ENCODE measurements at places on chromosomes 5 and 9.
A peak's percentile ranks its signal among the peaks of the same experiment; 100 is the strongest.

- no peak for DNase-seq
These were observed 10.1 kb downstream of the ROR2 start for GRCh38 chr9:91939978-91940377.

- no peak for DNase-seq
These were observed 10.2 kb downstream of the CMYA5 start for GRCh38 chr5:79699763-79700400.

GRCh38 chr9:36902080-36902716, 131.9 kb downstream of the PAX5 start:
- DNase-seq = peak; percentile 30

DNA sequence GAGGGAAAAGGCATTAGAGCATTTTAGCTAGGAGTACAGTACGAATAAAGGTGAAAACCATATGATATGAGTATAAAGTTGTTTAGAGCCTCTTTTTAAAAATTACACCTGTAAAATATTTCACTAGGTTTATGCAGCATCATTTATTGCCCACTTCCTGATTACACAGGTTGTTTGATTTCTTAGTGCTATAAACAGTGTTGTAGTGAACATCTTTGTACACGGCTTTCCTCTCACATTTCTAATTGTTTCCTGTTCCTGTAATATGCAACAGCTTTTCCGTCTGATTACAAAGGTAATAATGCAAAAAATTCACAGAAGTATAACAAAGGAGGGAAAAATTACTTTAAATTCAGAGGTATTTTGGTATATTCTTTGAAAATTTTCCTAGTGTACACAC, 13.0 kb downstream of the STOM start:
- no peak for DNase-seq

GRCh38 chr5:2755076-2755680, 3.7 kb upstream of the IRX2 start:
- peak; percentile 67 for DNase-seq

GRCh38 chr9:17191082-17191481, 56.2 kb downstream of the CNTLN start:
- DNase-seq = no peak

GRCh38 chr5:180608572-180609310, 17.4 kb upstream of the SCGB3A1 start:
- DNase-seq = no peak

GRCh38 chr5:14463629-14464028, 118.0 kb upstream of the OTULINL start:
- peak; percentile 64 for DNase-seq

- peak; percentile 91 for DNase-seq
These were observed 30.2 kb downstream of the GOLGA2 start for GRCh38 chr9:128245421-128246151.

DNA sequence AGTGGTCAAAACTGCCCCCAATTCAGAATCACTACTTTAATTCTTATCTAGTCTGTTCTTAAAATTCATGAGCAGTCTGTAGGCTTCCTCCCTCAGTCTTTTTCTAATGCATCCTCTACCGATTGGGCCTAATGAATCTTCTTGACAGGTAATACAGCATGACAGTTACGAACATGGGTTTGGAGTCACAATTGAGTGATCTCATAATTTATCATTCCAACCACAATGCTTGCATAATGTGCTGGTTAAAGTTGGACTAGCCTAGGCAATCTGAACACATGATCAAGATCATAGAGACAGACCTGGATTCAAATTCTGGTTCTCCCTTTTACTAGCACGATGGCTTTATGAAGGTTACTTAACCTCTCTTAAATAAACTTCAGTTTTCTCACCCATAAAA, 33.1 kb upstream of the SETD9 start:
- DNase-seq = no peak

- DNase-seq = no peak
These were observed 150.2 kb downstream of the KIAA0825 start for GRCh38 chr5:94467954-94468930.

- peak; percentile 89 for DNase-seq
These were observed 6.9 kb upstream of the GSN start for GRCh38 chr9:121261107-121261460.

DNA sequence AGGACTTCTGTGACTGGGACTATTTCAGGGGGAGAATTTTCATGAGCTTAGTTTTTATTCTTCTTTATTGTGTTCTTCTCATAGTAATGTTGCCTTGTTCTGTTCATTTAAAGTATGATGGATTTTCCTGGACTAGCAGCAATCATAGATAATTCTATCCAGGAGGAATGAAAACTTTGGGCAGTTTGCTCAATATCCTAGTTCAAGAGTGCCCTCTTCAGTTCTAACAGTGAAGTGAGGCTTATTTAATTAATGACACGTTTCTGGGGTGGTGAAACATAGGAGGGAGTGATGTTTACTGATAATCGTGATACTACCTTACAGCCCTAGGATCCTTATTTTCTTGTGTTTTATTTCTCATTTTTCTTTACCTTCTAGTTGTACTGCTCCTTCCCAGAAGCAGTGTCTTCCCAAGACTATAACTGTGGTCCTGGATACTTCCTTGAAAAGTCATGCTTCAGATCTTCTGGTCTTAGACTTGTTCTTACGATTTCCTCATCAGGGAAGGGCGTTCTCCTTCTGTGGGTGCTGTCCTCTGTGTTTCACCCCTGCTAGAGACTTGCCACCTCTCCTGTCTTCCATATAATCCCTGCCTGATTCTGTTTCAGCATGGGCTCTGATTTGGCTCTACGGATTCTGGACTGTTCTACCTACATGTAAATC, 57.4 kb downstream of the CFAP95 start:
- no peak for DNase-seq

GRCh38 chr5:157359356-157360055, 93.6 kb downstream of the CYFIP2 start:
- peak; percentile 6 for DNase-seq

DNA sequence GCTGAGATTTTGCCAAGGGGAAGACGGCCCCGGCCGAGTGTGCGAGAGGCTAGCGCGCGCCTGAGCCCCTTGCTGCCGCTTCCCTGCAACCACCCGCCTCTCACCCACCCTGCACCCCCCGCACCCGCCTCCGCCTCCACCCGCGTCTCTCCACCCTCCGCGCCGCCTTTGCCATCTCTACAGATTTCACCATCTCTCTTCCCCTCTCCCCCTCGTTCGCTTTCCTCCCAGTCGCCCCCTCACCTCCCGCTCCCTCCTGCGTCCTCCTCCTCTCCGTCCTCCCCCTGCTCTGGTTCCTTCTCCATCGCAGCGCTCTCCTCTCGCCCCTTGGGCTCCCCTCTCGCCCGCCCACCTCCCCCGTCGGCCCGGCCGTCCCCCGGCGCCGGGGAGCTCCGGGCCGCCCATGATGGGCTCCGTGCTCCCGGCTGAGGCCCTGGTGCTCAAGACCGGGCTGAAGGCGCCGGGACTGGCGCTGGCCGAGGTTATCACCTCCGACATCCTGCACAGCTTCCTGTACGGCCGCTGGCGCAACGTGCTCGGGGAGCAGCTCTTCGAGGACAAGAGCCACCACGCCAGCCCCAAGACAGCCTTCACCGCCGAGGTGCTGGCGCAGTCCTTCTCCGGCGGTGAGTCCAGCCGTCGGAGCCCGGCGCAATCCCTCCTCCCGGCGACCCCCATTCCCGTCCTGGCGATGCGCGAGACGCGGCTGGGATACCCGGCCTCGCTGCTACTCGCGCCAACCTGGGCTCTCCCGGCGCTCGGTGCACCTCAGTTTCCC, at the start of gene PRDM12:
Gene PRDM12 (plus strand): TSS at position 344 of the 778 bp plus-strand sequence. CDS start 60 bp downstream, at position 404.
- no peak for DNase-seq

DNA sequence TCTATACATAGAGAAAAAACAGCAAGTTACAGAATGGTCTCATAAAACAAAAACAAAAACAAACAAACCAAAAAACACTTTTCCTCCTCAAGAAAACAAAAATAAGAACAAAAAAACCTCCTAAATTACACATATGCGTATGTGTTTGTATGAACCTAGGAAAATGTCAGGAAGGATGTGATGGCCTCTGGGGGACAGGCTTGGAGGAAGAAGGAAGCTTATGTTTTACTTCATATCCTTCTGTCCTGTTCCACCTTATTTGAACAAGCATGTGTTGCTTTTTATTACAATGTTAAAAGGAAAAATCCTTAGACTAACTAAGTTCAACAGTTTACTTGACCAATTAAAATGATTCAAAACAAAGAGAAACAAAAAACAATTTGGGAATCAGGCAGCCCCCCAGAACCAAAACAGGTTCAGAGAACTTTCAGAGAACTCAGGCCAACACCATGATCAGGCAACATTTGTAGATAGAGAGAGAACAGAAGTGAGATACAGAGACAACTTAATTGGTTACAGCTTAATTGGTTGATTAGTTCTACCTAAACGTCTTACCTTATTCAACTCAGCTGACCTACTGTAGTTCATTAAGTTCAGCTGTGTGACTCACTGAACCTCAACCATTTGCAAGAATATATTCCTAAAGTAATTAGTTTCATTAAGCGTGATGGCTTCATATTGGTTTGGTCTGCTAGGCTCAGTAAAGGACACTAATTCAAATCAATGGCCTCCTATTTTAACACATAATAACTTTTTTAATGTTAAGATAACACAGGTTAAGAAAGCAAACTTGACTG, 10.1 kb downstream of the SPAAR start:
- DNase-seq = no peak

DNA sequence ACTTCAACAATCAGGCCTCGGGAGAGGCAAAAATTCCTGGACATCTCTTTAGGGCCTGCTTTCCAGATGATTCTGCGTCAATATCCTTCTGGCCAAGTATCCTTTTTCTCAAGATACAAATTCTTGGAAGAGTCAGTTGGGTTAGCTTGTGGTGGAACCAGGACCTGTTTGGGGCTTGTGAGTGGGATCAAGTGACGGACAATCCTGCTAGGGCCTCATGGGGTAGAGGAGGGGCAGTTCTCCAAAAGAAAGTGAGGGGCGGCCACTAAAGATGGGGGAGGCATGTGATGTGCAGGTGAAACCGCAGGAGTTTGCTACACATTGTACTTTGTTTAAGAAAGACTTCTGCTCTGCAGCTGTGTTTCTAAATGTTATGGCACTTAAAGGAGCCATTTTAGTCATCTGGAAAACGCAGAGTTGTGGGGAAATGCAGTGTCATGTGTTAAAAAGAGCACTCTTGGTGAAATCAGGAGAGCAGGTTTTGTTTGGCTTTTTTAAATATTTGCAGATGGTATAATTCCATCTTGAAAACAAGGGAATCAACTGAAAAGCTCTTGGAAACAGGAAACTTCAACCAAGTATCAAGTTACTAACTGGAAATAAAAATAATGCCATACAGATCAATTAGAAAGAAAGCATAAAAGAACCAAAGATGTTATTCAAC, 27.4 kb upstream of the GSN start:
- no peak for DNase-seq

GRCh38 chr9:87343816-87344430, 153.7 kb upstream of the DAPK1 start:
- DNase-seq = no peak

- DNase-seq = no peak
These were observed 89.8 kb downstream of the GTF3C4 start for GRCh38 chr9:132760057-132760456.

DNA sequence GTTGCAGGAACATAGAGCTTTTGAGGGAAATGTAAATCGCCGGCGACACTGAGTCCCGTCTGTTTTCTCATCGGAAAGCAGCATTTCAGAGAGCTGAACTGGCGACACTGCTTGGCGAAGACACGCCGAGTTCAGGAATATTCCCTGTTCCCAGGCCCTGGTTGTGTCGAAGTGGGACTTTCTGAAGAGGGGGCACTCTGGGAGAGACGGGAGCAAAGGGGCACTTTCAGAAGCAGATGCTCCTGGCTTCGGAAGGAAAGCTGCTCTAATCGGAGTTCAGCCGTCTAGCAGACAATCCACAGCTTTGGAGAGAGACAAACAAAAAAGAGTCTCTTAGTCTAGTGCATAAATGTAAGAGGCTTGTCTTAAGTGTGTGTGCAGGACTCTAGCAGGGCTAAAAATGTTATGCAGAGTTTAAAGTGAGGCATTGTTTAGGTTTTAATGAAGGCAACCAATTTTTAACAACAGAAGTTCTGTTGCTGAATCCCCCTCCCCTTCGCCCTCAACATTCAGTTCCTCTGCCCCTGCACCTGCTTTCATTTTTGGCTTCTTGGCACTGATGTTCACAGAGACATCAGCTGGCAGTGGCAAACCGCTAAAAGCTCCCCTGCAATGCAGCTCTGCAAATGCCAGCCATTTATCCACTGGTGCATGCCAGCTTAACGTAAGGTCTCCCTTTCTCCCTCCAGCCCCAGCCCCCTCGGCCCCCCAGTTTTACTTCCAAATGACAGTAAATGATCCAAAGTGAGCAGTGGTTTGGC, 289.5 kb upstream of the MPDZ start:
- peak; percentile 55 for DNase-seq

GRCh38 chr5:35478856-35479682, 138.6 kb upstream of the SPEF2 start:
- DNase-seq = no peak

DNA sequence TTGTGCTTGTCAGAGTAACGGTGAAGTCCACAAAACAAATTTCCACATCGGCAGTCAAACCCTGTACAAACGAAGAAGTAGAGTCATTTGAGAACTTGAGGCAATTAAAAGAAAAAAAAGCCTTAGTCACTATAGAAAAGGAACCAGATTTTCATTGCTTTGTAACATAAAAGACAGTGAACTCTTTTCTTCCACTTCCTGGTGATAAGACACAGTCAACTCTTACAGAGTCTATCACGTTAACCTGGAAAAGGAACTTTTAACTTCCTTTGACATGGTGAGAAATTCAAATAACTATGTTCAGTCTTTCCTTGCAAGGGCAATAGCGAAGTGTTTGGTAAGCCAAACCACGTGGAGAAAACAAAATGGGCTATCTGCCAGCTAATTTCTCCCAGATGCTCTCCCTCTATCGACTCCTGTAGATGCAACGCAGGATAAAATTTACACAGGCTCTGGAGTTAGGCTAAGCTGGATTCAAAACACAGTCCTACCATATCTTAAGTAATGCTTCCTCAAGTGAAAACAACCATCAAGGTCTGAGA, 8.9 kb downstream of the ZFAND5 start:
- DNase-seq = no peak

GRCh38 chr5:28726815-28727214, 1688.4 kb upstream of the CDH9 start:
- DNase-seq = no peak

DNA sequence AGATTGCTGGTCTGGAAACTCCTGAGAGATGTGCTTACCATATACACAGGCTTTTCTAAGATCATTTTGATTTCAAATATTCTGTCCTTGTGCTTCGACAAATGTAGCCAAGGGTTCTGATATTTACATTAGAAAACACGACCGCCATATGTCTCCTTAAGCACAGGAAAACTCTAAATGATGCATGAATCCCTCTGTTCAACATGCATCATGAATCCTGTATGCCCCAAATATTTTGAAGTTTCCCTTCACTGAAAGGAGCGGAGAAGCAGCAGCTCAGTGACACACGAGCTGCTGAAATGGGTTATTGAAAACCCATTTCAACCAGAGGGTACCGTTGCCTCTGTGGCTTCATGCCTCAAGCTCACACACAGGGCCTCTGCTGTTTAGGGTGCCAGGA, 74.4 kb downstream of the NREP start:
- DNase-seq = no peak

GRCh38 chr5:175235251-175235960, 208.6 kb downstream of the DRD1 start:
- DNase-seq = no peak

DNA sequence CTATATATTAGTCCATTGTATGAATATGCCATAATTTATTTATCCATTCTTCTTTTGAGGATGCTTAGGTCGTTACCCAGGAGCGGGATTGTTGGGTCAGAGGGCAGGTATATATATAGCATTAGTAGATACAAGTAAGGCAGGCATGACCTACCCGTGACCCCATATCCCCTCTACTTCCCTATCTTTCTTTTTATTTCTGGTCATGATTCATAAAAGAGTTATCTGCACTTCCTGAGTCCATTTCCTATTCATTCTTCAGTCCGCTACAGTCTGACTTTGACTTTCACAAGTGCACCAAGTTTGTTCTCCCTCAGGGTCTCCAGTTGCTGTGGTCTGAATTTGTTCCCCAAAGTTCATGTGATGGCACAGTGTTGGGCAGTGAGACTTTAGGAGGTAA, 6.9 kb downstream of the RHOBTB3 start:
- DNase-seq = no peak
